ENCODE measurements at places on chromosomes 2 and 18.

GRCh38 chr2:49780949-49781348 is 626.6 kb upstream of the FSHR start:
- DNase-seq: no peak

GRCh38 chr2:62099523-62100175 is 96.3 kb upstream of the B3GNT2 start:
- no peak for DNase-seq

DNA sequence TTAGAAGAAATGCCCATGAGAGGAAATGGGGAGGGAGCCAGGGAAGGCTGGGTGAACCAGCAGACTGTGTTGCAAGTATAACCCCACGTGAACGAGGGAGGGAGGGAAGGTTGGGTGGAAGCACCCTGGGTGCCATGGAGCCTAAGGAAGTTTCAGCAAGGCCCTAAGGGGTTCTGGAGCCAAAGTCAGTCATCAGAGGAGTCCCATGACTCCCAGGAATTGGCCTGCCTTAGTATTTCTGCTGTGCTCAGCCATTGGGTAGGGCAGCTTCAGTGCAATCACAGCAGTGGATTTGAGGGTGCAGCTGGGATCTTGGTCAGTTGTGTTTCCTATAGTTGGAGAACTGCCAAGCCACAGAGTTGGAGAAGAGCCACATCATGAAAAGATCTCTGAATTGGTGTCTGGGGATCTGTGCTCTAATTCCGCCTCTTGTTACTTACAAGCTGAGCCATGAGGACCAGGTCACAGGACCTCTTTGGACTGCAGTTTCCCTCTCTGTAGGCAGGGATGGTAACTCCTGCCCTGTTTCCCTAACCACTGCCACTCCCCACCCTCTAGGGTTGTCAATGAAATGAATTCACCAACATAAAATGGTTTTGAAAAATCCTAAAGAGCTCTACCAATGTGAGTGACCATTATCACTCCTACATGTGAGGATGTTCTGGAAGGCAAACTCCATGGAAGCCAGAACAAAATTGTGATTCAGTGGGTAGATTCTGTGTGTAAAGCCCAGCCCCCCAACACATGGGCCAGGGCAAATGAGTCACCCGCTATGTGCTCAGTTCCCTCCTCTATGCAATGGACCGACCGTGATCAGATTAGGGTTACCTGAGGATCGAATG is 108.9 kb downstream of the CLIP4 start:
- no peak for DNase-seq

GRCh38 chr2:215403441-215404347 is 32.2 kb downstream of the FN1 start:
- no peak for DNase-seq

GRCh38 chr2:118803012-118803411 is 44.4 kb downstream of the EN1 start:
- no peak for DNase-seq

DNA sequence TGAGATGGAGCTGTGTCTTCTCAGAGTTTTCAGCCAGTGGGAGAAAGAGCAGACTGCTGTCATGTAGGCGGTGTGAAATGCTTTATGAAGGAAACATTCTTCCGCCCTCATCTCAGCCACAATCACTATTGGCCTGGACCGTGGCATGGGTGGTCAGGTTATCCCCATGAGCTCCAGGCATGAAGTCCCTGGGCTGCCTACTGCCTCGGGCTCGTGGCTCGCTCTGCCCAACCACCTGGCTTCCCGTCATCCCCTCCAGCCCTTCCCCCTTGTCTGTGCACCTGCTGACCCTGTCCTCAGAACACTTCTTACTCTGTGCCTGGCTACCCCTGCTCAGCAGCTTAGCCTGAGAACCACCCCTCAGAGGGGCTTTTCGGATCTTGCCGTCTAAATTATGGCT is 15.5 kb downstream of the COLEC11 start:
- no peak for DNase-seq

GRCh38 chr2:11073251-11073650 is 82.0 kb upstream of the SLC66A3 start:
- DNase-seq: no peak

- no peak for DNase-seq
Measured at GRCh38 chr2:191983591-191983990, 136.7 kb upstream of the CAVIN2 start.

DNA sequence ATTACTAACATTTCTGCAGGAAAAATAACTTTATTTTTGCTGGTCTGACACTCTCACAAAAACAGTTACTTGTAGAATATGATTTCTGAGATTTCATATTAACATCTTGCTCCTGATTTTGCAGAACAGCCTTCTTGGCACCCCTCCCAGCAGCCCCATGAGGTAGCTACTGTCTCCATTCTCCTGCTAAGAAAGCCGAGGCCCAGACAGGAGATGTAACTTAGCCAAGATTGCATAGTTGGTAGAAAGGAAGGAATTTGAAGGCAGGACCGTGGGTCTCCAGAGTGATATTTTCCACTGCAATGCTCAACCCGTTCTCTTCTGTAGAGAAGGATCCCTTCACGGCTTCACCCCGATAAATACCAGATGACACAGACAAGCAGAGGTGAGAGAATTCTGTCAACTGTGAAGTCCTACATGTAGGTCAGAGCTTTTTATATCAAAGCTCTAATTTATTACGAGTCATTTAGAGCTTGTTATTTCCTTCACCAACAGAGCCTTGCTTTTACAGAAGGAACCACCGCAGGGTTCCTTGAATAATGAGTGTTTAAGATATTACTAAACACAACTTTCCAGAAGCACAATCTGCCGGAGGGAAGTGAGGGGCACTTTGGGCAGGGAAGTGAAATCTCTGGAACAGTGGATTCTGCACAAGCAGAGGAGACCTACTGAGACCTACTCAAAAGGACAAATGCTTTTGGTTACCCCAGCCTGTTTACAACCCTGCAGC is 48.0 kb upstream of the MYCN start:
- no peak for DNase-seq

DNA sequence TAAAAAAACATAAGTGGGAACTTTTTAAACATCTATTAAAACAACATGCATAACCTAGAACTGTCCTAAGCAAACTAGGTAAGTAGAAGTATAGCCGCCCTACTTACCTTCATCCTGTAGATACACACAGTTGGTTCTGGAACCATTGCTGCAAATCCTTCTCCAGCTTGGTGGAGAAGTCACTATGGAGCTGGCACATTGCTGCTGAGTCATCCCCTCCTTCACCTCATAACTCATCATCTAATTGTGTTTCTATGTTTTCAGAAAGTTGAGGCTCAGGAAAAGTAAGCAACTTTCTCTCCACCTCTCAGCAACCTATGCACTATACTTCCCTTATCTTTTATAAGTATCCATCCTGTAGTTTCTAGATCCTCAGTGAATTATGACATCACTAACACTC is 269.8 kb upstream of the MMADHC start:
- no peak for DNase-seq

DNA sequence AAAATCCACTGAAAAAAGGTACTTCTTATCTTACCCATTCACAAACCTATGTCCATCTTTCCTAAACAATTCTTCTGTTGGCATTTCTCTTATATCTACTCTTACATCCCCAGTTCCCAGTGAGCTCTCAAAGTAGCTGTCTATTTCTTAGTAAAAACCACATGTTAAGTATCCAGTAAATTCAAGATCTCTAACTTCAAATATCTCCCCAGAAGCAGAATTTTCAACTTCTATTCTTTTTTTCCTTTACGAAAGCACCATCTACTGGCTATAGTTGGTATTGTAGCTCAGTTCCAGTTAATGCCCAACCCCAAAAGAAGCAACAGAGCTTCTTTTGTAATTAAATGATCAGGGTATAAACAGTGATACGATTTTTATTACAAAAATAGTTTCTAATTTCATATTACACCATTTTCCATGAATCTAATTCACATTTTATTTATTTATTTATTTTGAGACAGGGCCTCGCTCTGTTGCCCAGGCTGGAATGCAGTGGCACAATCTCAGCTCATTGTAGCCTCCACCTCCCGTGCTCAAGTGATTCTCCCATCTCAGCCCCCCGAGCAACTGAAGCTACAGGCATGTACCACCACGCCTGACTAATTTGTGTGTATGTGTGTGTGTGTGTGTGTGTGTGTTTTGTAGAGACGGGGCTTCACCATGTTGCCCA is 28.5 kb downstream of the HRH4 start:
- no peak for DNase-seq
